T-cell (primary cell): ENCODE measurements at places on chromosomes 7 and 10. TPM values are rescaled to one million over a fixed set of nuclear protein-coding genes. Genes with fewer than 3 reads are reported as not detected.

ATRNL1 gene
- total RNA-seq: not detected

SPDYE17 gene
- not detected for total RNA-seq

RPEL1 gene
- total RNA-seq: not detected

SRRT gene
- total RNA-seq: 243 TPM

SNX10 gene
- 6.6 TPM for total RNA-seq

RAPGEF5 gene
- total RNA-seq: 0.61 TPM

SLC13A1 gene
- not detected for total RNA-seq

FFAR4 gene
- total RNA-seq: not detected

SLC26A4 gene
- not detected for total RNA-seq

COL1A2 gene
- total RNA-seq: 4.7 TPM

GFRA1 gene
- not detected for total RNA-seq

TMEM270 gene
- not detected for total RNA-seq

DDC gene
- total RNA-seq: not detected

CTBP2 gene
- total RNA-seq: 1.1 TPM

METTL27 gene
- 1.8 TPM for total RNA-seq

- no peak overlapping the region for H3K4me3 ChIP-seq
- H3K27ac ChIP-seq: no peak overlapping the region
- H3K27me3 ChIP-seq: no peaks in the 10 kb centered on the region
- peaks cover 3% of the 10 kb centered on the region for H3K4me1 ChIP-seq
- H3K36me3 ChIP-seq: no peaks in the 10 kb centered on the region
Measured at GRCh38 chr7:135277161-135277560, 43.5 kb downstream of the STRA8 start.

GRCh38 chr7:82049891-82050533, 280.2 kb upstream of the HGF start:
- H3K27ac ChIP-seq: no peak overlapping the region
- H3K4me1 ChIP-seq: no peaks in the 10 kb centered on the region
- H3K36me3 ChIP-seq: no peaks in the 10 kb centered on the region

- H3K27me3 ChIP-seq: no peaks in the 10 kb centered on the region
- no peak overlapping the region for H3K27ac ChIP-seq
- H3K4me3 ChIP-seq: no peak overlapping the region
- DNase-seq: no peak
- H3K4me1 ChIP-seq: no peaks in the 10 kb centered on the region
Measured at GRCh38 chr7:47085491-47086275, 496.2 kb downstream of the TNS3 start.

GRCh38 chr7:100434297-100435144, 1.8 kb downstream of the PPP1R35 start:
- DNase-seq: no peak
- H3K27ac ChIP-seq: peak overlapping the region; percentile 70

DNA sequence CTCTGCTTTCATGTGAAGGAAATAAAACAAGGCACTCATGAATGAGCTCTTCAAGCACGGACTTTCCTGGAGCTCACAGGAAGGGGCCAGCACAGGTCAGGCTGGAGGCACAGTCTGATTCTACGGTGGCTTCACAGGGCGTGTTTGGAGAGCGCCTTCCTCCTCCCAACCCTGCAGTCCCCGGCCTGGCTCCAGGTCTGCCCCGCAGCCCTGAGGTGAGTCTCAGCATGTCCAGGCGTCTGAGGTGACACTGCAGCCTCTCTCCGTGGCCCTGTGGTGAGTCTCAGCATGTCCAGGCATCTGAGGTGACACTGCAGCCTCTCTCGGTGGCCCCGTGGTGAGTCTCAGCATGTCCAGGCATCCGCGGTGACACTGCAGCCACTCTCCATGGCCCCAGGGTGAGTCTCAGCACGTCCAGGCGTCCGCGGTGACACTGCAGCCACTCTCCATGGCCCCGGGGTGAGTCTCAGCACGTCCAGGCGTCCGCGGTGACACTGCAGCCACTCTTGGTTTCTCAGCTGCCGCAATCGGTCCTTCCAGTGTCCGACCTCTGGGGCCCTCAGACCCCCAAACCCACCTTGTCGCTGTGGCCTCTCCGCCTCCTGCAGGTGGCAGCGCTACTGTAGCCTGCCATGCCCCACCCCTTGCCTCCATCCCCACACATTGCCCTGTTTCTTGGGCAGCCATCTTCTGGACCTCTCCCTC, 381.7 kb downstream of the DNAJB6 start:
- no peak overlapping the region for H3K4me3 ChIP-seq
- no peaks in the 10 kb centered on the region for H3K36me3 ChIP-seq
- no peak for DNase-seq
- no peak overlapping the region for H3K27ac ChIP-seq
- no peaks in the 10 kb centered on the region for H3K4me1 ChIP-seq

GRCh38 chr10:48531486-48531885, 73.4 kb downstream of the ARHGAP22 start:
- DNase-seq: no peak
- H3K27ac ChIP-seq: no peak overlapping the region
- no peaks in the 10 kb centered on the region for H3K36me3 ChIP-seq
- no peak overlapping the region for H3K4me3 ChIP-seq
- no peaks in the 10 kb centered on the region for H3K27me3 ChIP-seq
- H3K4me1 ChIP-seq: no peaks in the 10 kb centered on the region

- no peaks in the 10 kb centered on the region for H3K36me3 ChIP-seq
- no peak overlapping the region for H3K27ac ChIP-seq
- H3K4me3 ChIP-seq: no peak overlapping the region
- DNase-seq: no peak
Measured at GRCh38 chr7:3153118-3153517, 109.5 kb upstream of the CARD11 start.

GRCh38 chr7:133023370-133024071, 58.4 kb downstream of the CHCHD3 start:
- H3K27ac ChIP-seq: no peak overlapping the region
- DNase-seq: no peak
- H3K4me1 ChIP-seq: no peaks in the 10 kb centered on the region
- H3K27me3 ChIP-seq: no peaks in the 10 kb centered on the region
- H3K4me3 ChIP-seq: no peak overlapping the region

- no peak overlapping the region for H3K27ac ChIP-seq
- no peaks in the 10 kb centered on the region for H3K27me3 ChIP-seq
- no peaks in the 10 kb centered on the region for H3K36me3 ChIP-seq
- H3K4me3 ChIP-seq: no peak overlapping the region
Measured at GRCh38 chr7:139681463-139681755, 96.4 kb downstream of the HIPK2 start.

GRCh38 chr7:129163875-129164544, 19.5 kb downstream of the TSPAN33 start:
- H3K27ac ChIP-seq: no peak overlapping the region
- no peak for DNase-seq
- H3K4me1 ChIP-seq: no peaks in the 10 kb centered on the region
- peaks cover 12% of the 10 kb centered on the region for H3K27me3 ChIP-seq
- H3K36me3 ChIP-seq: no peaks in the 10 kb centered on the region
- no peak overlapping the region for H3K4me3 ChIP-seq

- no peak for DNase-seq
- H3K27me3 ChIP-seq: no peaks in the 10 kb centered on the region
- peak overlapping the region; percentile 82 for H3K27ac ChIP-seq
Measured at GRCh38 chr10:26858707-26859034, 2.1 kb downstream of the ABI1 start.

- no peak overlapping the region for H3K4me3 ChIP-seq
- no peak for DNase-seq
- no peaks in the 10 kb centered on the region for H3K27me3 ChIP-seq
- no peaks in the 10 kb centered on the region for H3K36me3 ChIP-seq
Measured at GRCh38 chr7:143415742-143416397, 7.2 kb upstream of the EPHA1 start.

DNA sequence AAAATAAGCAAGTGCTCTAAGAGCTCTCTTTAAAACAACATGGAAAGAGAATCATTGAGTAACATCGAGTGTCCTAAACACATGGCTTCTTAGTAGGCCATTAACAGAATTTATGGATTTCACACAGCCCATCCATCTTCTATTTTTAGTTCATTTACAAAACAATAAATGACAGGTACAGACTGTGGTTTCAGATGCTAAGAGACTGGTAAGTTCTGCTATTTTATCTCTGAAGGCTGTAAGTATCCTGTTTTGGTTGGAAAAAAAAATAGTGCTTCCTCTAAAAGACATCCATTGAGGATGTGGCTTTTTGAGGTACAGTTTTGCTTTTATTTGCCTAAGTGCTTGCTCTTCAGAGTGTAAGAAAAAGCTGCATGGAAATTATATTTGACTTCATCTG, 27.4 kb upstream of the GNAI1 start:
- H3K36me3 ChIP-seq: no peaks in the 10 kb centered on the region
- no peak overlapping the region for H3K4me3 ChIP-seq
- no peaks in the 10 kb centered on the region for H3K4me1 ChIP-seq

DNA sequence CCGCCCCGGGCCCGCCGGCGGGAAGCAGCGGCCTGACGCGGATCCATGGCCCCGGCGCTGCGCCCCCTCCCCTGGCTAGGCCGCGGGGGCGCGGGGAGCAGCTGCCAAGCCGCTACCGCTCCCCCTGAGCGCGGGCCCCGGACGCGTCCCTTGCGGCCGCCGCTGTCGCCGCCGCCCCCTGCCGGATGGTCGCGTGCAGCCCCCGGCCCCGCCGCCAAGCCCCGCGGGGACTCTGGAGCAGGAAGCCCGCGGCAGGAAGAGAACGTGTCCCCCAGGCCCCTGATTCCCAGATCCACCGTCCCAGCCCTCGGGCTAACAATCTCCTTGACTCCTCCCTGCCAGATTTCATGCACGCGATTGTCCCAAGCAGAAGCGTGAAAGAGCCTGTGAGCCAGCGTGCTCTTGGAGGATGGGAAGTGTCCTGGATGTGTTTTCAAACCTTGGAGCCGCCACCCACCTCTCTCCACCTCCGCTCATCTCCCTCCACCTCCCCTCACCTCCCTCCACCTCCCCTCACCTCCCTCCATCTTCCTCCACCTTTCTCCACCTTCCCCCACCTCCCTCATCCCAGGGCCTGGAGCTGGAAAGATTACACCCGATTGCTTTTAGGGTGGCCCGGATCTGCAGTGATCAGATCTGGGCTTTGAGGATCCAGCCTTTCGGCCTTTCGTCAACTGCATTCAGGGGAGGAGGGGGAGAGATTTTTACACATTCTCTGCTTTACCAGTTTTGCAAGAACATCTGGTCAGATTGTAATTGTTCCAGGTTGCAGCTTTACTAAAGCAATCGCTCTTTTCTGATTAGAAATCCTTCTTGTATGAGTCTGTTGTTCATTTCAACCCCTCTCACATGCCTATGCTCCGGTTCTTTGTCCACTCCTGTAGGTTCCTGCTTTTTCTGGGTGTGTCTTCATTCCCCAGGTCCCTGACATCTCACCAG, 570 bp upstream of the PRTFDC1 start:
- peak; percentile 57 for DNase-seq
- H3K4me3 ChIP-seq: peak overlapping the region; percentile 73
- H3K27me3 ChIP-seq: no peaks in the 10 kb centered on the region
- peak overlapping the region; percentile 43 for H3K27ac ChIP-seq

DNA sequence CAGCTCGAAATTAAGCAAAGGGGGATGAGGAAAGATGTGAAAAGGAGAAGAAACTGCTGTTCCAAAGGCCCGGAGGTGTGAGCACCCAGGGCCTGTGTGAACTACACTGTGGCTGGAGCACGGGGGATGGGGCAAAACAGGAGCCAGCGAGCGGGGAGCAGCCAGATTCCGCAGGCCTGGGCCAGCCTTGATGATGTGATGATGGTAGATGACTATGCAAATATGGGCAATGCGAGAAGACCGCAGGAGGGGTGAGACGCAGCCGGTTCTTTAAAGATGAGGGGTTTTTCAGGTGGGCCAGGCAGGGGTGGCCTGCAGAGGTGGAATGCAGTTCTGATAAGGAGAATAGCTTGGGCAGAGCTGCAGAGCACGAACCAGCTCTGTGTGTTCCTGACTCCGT, 61.5 kb downstream of the LANCL2 start:
- H3K27ac ChIP-seq: no peak overlapping the region
- H3K27me3 ChIP-seq: no peaks in the 10 kb centered on the region
- H3K4me3 ChIP-seq: no peak overlapping the region
- peaks cover 17% of the 10 kb centered on the region for H3K36me3 ChIP-seq
- no peaks in the 10 kb centered on the region for H3K4me1 ChIP-seq

- peak within 1 kb of the TSS; percentile 62 for H3K4me3 ChIP-seq
- H3K27ac ChIP-seq: peak within 1 kb of the TSS; percentile 59
- peaks cover 2% of the 10 kb centered on the region for H3K27me3 ChIP-seq
- peak; percentile 80 for DNase-seq
Measured at GRCh38 chr10:133394064-133394663, at the start of gene MTG1. MTG1 (plus strand) TSS chr10:133394157; CDS start chr10:133394221, 64 bp downstream.

DNA sequence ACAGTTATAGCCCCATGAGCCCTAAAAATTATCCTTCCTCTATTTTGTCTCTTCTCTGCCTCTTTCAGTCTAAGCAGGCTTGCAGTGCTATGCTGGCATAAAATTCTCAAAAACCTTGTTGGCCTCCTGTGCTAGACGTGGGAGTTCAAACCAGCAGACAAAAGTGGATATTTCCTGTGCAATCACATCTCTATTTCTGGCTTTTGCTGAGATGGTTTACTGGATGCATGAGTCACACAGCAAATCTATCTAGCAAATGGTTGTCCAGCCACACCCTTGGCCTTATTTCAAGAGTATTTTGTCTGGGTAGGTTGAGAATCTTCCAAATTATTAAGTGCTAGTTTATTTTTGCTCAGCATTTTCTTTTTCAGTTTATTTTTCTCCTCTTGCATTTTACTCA, 370.8 kb downstream of the CDC14C start:
- H3K36me3 ChIP-seq: no peaks in the 10 kb centered on the region
- no peak overlapping the region for H3K27ac ChIP-seq
- no peaks in the 10 kb centered on the region for H3K4me1 ChIP-seq
- H3K27me3 ChIP-seq: no peaks in the 10 kb centered on the region

DNA sequence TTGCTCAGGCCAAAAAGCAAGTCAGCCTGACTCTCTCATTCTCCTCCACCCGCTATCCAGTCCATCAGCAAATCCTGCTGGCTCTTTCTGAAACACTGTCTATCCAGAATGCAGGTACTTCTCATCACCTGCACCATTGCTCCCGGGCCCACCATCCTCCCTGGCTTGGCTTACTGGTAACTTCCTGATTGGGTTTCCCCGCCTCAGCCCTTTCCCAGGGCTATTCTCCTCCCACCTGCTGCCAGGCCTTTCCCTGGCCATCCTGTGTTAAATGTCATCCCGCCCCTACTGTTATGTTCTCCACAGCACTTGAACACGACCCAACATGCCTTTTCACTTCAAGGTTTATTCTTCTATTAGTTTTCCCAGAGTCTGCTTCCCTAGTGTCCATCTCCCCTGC, 124.0 kb downstream of the CNNM2 start:
- no peaks in the 10 kb centered on the region for H3K36me3 ChIP-seq
- H3K4me3 ChIP-seq: no peak overlapping the region
- H3K27ac ChIP-seq: no peak overlapping the region

DNA sequence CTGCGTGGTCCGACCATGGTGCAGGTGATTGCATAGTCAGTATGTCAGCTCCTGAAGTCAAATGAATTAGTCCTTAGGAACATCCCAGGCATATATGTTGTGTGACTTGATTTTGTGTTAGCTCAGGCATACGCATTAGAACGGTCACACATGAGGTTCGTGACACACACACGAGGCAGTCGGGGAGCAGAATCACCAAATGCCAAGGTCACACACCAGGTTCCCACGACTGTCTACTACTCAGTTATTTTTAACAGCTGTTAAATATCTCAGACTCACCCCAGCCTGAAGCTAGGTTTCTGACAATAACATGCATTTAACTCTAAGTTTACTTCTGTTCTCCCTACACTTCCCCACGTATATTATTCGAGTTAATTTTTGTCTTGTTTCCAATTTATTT, 54.8 kb downstream of the DYNC2I1 start:
- peaks cover 9% of the 10 kb centered on the region for H3K36me3 ChIP-seq
- no peak overlapping the region for H3K4me3 ChIP-seq
- no peaks in the 10 kb centered on the region for H3K27me3 ChIP-seq
- DNase-seq: no peak
- H3K4me1 ChIP-seq: no peaks in the 10 kb centered on the region
- no peak overlapping the region for H3K27ac ChIP-seq
